ENCODE measurements at places on chromosomes 4 and X. TPM values are rescaled to one million over a fixed set of nuclear protein-coding genes. Genes with fewer than 3 reads are reported as not detected.

DNA sequence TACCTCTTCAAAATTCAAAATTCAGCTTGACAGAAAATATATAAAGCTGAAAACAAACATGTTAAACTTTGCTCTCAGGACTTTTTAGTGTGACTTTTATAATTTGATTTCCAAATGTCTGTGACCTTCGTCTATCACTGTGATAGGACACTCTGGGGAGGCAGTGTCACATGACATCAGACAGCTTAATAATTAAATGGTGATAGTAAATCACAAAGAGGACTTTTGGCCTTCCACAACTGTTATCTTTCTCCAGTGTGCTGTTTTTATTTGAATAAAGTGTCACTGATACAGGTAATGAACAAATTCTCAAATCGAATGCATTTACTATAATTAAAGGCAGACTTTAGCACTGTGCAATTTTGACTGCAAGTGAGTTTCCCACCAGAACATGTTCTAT is 83.1 kb downstream of the MID1 start:
- no peak for DNase-seq

DNA sequence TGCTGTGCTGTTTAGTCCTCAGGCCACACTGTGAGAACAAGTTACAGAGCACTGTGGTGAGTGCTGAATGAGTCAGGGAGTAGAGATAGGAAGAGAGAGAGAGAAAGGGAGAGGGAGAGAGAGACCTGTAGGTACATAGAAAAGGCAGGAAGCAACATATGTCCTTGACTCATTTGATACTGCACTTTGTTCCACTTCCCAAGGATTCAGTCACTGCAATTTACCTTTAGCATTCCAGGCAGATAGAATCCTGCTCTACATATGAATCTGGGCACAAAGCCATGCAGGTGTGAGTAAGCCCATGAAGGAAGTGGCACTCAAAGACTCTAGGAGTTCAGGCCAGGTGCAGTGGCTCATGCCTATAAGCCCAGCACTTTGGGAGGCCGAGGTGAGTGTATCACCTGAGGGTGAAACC is 1.0 kb upstream of the DAPP1 start:
- no peak for DNase-seq

- DNase-seq, result no peak
Measured at GRCh38 chrX:103846386-103846785, 14.3 kb upstream of the RAB9B start.

DNA sequence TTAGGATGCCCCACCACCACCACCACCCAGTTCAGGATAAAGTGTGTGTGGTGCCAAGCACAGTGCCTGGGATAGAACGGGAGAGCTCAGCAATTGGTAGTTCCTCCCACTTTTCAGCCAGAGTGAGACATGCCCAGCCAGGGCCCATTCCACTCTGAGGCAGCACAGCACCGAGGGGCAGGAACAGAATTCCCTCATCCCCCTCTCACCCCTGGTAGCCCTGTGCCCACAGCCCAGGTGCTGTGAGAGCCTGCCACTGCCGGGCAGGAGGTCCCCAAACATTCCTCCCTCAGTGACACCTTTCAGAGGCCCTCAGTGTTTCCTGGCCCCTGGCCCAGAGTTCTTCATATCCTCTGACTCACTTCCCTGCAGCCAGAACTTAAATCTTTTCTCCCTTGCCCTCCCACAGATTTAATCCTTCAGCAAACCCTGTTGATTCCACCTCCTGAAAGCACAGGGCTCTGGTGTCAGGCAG is 8.1 kb downstream of the RIPPLY1 start:
- no peak for DNase-seq

- DNase-seq, result peak; percentile 3
Measured at GRCh38 chrX:107565931-107566603, 62.2 kb upstream of the PRPS1 start.

The DCLK2 gene
- 65.0 TPM for total RNA-seq

The FDCSP gene
- total RNA-seq, result not detected

The ESX1 gene
- total RNA-seq, result not detected

- no peak for DNase-seq
Measured at GRCh38 chr4:180947425-180947824, 1295.8 kb upstream of the TENM3 start.

GRCh38 chr4:144906181-144906925 is 191.6 kb downstream of the ANAPC10 start:
- no peak for DNase-seq

GRCh38 chr4:17662694-17663093 is 48.3 kb downstream of the MED28 start:
- no peak for DNase-seq

The PTPN13 gene
- total RNA-seq, result 136 TPM

DNA sequence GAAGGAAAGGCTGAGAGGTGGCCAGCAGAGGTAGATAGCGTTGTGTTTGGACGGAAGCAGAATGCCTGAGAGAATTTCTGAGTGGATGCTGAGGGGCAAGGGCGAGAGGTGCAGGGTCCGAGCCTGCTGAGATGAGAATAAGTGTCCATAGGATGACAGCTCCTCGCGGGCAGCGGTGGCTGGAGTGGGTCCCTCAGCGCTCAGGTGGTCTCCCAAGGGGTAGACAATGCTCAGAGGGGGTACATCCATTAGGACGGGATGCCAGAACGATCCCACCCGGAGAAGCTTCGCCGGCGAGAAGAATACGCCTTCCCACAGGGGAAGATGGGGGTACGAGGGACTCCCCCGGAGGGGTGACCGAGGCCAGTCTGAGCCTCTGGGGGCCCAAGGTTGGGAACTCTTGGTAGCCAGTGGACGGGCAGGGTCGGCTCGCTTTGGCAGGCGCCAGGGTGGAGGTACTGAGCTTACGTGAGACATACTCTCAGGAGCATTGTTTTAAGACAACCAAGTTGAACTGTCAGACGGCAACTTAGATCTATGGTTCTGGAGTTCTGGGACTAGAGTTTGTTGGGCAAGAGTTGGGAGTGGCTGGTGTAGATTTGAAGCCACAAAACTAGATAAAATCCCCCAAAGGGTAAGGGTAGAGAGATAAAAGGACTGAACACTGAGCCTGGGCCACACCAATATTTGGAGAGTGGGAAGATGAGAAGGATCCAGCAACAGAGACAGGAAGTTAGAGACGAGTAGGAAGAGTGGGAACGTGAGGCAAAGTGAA is 15.8 kb downstream of the BRCC3 start:
- no peak for DNase-seq

The SPANXB1 gene
- not detected for total RNA-seq

DNA sequence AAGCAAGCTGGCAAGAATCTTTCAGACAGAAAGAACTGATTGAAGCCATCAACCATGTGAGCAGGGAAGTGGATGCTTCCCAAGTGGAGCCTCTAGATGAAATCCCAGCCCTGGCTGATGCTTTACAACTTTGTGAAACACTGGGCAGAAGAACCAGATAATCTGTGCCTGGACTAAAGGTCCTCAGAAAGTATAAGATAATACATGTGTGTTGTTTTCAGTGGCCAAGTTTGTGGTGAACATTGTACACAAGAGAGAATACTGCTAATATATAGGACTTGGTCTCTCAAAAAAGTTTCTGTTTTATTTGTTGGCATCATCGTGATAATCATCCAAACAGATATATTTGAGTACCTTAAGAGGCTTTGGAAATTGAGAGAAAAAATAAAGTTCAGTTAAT is 1367.8 kb upstream of the IGFBP7 start:
- DNase-seq, result no peak

The HS6ST2 gene
- total RNA-seq, result 5.0 TPM

- no peak for DNase-seq
Measured at GRCh38 chrX:346034-346813, 27.6 kb upstream of the GTPBP6 start.

The F11 gene
- total RNA-seq, result not detected

GRCh38 chrX:97167333-97167732 is 283.6 kb downstream of the RPA4 start:
- no peak for DNase-seq

The CXCL6 gene
- 0.62 TPM for total RNA-seq

The YIPF7 gene
- total RNA-seq, result 6.7 TPM

DNA sequence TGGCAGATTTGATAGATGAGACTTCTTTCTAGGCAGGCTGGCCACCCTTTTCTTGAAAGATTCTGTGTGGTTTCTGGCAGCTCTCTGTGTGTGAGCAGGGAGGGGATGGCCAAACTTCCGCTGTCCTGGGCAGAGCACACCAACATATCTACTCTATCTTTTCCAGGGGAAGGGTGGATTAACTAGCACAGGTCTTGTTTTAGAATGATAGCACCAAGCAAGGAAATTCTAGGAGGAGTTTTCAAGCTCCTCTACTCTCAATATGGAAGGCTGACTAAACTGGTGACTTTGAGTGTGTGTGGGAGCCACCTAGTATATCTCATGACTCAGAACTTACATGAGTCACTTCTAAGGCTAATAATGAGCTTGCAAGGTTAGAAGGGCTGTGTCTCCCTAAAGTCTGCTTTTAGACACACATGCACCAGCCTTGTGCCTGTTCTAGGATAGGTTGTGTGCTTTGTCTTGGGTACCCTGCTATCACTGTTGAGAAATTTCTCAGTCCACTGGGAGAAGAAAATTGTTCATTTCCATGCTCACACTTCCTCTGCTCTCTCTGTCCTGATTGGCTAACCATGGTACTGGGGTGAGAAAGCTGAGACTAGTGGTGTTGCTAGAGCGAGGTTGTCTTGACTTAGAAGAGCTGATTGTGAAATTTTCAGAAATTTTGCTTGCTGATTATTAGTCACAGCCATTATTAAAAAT is 72.9 kb downstream of the YIPF6 start:
- DNase-seq, result no peak

The NPY2R gene
- total RNA-seq, result 1.2 TPM

- DNase-seq, result no peak
Measured at GRCh38 chrX:13284570-13284969, 35.3 kb downstream of the ATXN3L start.

The ADGRG2 gene
- total RNA-seq, result 6.6 TPM

The TMPRSS11D gene
- total RNA-seq, result not detected

GRCh38 chrX:83469551-83469950 is 38.5 kb upstream of the POU3F4 start:
- no peak for DNase-seq

The PNMA6A gene
- 18.1 TPM for total RNA-seq

The ATOH1 gene
- not detected for total RNA-seq

DNA sequence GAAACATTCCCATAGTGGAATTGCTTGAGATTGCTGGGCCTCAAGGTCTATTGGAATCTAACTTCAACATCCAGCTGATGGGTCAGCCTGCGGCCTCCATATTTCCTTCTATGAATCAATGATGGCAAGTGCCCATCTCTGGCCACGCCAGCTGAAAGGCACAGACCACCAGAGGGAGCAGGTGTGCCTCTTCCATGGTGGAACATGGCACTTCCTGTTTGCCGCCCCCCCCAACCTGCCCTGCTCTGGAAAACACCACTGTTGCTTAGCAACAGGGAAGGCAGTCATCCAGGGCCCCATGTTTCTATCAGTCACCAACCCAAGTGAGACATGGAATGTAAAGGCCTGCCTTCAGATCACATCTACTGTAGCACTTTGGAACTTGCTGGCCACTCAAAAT is 11.6 kb downstream of the PAGE4 start:
- peak; percentile 41 for DNase-seq

The TRIM61 gene
- total RNA-seq, result 2.5 TPM

The FAM133A gene
- total RNA-seq, result 2.5 TPM

DNA sequence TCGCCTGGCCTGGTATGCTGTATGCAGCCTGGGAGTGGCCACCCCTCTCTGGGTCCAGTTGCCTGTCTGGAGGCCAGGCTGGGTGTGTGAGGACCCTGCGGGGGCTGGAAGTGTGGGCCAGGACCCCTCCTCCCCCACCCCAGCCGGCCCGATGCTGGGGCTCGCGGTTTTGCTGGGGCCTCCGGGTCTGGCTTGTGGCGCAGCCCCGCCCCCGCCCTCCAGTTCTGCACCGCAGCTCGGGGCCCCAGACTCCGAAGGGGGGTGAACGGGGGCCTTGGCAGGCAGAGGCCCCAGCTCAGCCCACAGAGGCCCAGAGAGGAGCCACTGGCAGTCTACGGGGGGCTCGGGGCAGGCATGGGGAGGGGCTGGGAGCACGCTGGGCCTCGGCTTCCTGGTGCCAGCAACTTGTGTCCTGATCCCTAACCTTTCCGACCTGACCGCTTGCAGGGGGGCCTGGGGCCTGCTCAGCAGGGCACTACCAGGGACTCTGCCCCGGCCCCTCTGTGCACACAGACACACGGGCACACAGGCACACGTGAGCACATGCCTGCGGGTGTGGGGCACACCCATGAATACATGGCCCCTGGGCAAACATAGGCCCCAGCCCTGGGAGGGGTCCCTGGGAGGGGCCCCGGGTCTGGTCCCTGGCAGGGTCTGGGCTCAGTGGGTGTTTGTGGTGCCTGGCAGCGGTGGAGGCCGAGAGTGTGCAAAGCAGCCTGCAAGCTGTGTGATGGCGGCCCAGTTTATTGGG is 21.4 kb upstream of the FGFR3 start:
- DNase-seq, result no peak
